ENCODE measurements at places on chromosomes 13 and 19.

DNA sequence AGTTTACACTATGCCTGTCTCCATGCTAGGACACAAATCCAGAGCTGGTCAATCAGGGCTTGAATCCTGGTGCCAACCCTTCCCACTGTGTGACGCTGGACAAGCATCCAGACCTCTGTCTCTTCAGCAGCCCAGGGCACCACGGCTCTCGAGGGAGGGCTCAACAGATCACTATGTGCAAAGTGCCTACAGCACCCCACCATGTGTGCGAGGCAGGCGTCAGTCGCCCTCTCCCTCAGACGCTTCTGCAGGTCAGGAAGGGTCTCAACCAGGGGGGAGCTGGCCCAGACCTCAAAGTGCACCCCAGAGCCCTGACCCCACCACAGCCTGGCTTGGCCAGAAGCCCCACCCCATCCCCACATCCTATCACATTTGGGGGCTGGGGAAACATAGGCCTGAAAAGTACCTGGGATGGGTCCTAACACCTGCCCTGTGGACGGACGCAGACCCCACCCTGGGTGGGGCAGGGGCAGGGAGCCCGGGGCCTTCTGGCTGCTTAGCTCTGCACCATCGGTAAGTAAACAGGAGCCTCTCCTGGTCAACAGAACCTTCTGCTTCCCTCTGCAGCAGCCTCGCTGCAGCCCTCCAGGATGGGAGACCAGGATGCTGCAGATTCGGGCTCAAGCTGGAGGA, 2.9 kb upstream of the C2CD4C start:
- peak; percentile 39 for DNase-seq

- no peak for DNase-seq
These were observed at the start of gene SPIB for GRCh38 chr19:50418176-50419021. TSS of gene SPIB (plus strand) at chr19:50418938. CDS start at chr19:50418963, 25 bp downstream.

GRCh38 chr19:54670576-54671357, 8.0 kb downstream of the LILRB4 start:
- no peak for DNase-seq

DNA sequence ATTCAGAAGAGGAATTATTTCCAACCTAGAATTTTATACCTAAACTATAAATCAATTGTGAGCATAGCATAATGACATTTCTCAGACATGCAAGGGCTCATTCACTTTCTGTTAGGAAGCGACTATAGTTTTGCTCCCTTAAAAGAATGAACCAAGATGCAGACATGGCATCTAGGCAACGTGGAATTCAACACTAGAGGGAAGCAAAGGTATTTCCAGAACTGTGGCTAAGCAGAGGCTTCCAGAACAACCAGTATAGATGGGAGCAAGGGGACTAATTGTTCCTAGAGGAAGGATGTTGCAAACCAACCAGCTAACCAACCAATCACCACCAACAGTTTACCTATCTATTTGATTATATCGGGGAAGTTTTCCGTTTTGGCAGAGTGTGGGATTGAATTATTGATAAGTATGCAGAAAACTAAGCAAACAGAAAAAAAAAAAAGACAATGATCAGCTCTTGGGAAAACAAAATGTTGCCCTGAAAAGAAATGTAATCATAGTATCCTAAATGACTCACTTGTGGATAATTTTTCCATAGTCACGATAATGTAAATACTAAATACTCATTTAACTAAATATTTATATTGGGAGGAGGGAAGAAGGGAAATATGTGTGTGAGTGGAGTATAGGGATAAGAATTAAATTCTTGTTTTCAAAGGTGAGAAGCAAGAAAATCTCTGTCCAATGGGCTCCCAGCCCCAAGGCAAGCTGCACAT, 21.1 kb downstream of the ARL11 start:
- DNase-seq = no peak

- no peak for DNase-seq
These were observed 232.0 kb downstream of the B3GLCT start for GRCh38 chr13:31431722-31432137.

DNA sequence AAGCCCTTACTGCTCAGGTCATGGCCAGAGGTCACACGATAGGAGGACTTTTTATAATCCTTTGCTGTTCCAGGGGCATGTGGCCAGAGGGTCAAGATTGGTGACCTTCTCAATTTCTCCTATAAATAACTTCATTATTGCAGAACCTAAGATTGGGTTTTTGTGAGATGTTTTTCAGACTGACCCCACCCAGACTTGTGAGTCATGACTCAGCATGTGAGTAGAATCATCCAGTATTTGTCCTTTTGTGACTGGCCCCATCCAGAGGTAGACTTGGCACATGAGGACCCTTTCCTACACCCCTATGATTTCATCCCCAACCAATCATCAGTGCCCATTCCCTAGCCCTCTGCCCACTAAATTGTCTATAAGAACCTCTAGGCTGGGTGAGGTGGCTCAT, 84.5 kb upstream of the ABCC4 start:
- no peak for DNase-seq

All from SJSA1 (cell line).